Brain microvascular endothelial cell (primary cell): ENCODE measurements at places on chromosomes 6 and 20.

- DNase-seq: no peak
Observed at GRCh38 chr6:134247231-134247833, 70.6 kb downstream of the SGK1 start.

- DNase-seq: peak; percentile 93
Observed at GRCh38 chr20:13525225-13525940, 113.3 kb downstream of the TASP1 start.

DNA sequence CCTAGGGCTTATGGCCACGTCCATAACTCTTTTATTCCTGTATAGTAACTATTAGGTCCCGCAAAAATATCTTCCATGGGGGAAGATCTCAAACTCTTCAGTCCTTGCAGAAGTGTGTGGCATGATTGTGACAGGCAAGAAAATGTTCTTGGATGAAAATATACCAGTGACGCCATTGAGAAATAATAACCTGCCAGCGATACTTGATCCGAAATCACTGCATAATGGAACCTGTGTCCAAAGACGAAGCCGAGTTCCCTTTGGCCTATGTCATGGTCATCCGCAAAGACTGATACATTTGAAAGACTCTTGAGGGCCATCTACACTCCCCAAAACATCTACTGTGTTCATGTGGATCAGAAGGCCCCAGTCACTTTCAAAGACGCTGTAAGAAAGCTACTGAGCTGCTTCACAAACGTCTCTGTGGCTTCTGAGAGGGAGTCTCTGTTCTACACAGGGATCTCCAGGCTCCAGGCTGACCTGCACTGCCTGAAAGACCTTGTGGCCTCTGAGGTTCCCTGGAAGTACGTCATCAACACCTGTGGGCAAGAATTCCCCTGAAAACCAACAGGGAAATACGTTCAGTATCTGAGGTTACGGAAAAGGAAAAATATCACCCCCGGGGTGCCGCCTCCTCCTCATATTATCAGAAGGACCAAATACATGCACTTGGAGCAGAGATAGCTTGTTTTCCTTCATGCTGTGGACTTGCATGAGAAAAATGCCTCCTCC, 6.9 kb upstream of the GCNT2 start:
- DNase-seq: no peak

DNA sequence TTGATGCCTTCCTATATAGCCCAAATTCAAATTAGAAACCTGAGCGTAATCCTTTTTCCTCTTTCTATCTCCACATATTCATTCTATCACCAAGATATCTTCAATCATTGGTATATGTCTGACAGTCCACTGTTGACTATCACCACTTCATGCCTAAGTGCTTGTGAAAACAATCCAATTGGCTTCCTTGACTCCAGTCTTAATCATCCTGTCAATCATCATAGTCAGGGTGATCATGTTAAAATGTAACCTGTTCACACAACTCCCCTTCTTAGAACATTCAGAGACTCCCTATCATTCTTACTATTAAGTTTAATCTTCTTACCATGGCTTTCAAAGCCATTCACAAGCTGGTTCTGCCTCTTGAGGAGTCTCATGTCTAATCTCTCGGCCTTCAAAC, 616.7 kb downstream of the PHF3 start:
- DNase-seq: no peak

- no peak for DNase-seq
Observed at GRCh38 chr6:43240950-43241349, 2.3 kb upstream of the TTBK1 start.

GRCh38 chr6:71994705-71995271, 108.4 kb downstream of the RIMS1 start:
- no peak for DNase-seq

DNA sequence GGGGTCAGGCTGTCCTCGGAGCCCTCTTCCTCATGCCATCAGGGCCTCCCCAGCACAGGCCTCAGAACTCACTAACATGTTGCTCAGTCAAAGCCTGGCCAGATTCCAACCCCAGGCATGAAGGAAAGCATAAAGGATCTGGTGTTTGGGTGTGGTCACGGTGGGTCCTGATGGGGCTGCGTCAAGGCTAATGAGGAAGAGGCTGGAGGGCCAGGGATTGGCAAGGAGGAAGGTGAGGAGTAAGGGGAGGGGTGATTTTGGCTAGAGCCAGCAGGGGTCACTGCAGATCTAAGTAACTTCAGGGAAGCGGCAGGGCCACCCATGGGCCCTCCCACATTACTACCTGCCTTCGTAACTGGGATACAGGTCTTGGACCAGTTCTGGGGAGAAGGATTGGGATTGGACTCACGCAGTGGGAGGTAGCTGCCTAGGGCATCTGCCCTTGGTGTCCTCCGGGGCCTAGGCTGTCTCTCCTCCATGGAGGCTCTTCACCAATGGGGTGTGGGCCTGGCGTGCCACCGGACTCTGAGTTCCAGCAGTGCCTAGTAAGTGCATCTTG, 36.2 kb upstream of the MRPS18A start:
- peak; percentile 50 for DNase-seq

GRCh38 chr6:161044335-161044734, 52.8 kb downstream of the MAP3K4 start:
- DNase-seq: no peak
